ENCODE measurements at places on chromosomes 2 and 18.

DNA sequence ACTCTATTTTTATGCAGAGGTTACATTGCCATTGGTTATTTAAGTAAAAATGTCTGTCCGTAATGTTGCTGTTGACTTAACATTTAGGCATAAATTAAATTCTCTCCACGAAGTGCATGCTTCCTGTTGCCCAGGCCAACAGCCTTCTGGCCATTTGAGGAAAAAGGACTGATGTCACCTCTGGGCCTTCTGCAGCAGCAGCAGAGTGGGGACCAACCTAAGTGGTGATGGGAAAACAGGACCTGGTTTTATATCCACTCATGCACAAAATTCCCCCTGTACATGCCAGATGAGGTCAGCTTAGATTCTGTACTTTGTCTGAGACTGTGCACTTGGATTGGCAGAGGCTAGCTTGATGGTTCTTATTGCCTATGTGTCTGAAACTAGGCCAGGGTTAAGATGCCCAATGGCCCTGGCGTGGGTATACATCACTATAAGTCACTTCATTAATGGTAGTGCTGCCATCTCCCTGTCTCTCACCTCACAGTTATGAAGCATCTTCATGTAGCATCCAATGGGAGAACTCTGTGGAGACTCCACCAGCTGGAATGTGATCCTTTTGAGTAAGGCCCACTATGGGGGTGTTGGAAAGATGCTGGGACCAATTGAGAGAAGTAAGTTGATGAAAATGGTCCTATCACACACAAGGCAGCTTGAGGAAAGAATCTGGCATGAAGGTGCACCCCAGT lies 4.4 kb downstream of the ARHGAP25 start:
- no peak for DNase-seq

DNA sequence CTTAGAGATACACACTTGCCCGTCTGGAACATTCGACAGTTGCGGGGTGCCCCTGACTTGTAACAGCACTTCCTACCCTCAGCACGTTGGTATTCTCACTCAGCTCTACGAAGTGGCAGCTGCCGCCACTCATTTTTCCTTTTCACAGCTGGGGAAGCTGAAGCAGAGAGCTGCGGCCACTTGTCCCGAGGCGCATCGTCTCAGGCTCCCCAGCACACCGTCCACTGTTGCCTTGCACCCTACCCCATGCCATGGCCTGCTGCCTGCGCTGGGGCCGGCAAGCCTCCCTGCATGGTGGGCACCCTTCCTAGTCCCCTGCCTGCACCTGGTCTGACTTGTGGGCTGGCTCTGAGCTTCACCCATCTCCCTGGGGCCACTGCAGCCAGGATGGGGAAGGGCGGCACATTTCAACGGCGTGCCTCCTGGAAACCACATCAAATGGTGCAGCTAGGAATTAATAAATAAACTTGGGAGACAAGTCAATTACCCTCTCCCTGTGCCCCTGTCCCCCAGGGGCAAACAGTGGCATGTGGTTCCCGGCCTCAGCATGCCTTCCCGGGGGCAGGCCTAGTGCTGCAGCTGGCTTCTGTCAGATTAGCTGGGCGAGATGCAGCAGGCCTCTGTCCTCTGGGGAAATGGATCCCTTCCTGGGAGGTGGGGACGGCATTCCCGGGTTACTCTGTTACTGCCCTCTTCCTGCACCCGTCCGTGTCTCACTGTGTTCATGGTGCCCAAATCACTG lies 64.7 kb upstream of the HAAO start:
- no peak for DNase-seq

GRCh38 chr2:39124746-39125057 lies 3.9 kb upstream of the SOS1 start:
- no peak for DNase-seq

DNA sequence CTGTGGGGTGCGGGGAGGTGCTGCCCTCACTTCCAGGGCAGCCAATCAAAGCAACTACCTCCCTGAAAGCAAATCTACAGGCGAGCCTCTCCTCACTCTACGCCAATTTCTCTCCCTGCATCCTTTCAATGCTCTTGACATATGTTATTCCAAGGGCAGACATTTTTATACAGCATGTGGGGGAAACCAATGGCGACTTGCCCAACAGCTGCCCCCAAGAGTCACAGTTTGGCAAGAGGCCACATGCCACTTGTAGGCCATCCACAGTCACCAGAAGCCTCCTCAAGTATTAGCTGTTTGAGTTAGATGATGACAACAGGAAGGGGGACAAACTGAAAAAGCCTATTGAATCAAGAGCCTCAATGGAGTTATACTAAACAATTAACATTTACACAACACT lies 114.6 kb downstream of the MYO5B start:
- no peak for DNase-seq

GRCh38 chr2:235319095-235319494 lies 174.7 kb upstream of the AGAP1 start:
- no peak for DNase-seq

- DNase-seq: no peak
Measured at GRCh38 chr2:17658251-17658843, 95.3 kb downstream of the SMC6 start.
